HuH-7 (cell line): ENCODE measurements at places on chromosomes 4 and X.

- no peak for DNase-seq
These were observed 64.0 kb downstream of the AASDH start for GRCh38 chr4:56323327-56323726.

DNA sequence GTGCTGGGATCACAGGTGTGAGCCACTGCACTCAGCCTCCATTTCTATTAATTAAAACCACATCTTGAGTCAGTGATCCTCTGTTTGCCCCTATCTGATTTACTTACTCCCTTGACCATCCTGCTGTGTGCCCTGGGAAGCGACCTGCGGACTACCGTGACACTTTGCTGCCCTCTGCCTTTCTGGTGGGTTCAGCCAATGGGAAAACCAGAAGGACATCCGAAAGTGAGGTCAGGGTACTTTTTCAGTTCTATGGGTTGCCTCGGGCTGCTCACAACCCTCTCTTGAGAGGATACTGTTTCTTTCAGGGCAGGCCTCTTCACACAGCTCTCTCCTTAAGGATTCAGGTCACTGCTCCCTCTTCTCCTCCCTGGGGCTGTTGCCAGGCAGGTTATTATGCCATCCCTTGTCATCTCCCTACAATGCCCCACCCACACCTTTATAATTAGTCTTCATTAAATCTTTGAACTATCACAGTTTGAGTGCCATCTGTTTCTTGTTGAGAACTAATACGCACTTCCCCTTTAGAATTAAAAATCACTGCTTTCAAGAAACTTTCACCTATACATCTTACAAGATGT, 21.4 kb downstream of the PLAC8 start:
- DNase-seq, result no peak

DNA sequence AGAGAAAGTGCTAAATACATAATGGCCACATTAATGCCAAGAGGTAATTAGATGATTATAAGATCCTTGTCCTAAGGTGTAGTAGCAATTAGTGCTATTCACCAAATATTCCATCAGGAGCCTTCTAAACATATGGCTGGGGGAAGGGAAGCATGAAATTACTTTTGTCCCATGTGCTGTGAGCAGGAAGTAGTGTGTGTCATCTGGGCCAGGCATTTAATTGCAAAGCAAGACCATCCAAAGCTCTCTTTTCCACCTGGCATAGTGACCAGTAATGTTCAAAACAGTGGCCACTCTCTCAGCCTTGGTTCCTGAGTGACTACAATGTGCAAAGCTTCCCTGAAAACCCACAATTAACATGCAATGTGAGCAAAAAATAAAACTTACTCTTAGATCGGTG, 144.2 kb upstream of the FAM241A start:
- no peak for DNase-seq

GRCh38 chr4:173478201-173478912, 51.7 kb downstream of the HAND2 start:
- DNase-seq, result no peak

- no peak for DNase-seq
These were observed 584.4 kb downstream of the KLHL4 start for GRCh38 chrX:88101968-88102367.

DNA sequence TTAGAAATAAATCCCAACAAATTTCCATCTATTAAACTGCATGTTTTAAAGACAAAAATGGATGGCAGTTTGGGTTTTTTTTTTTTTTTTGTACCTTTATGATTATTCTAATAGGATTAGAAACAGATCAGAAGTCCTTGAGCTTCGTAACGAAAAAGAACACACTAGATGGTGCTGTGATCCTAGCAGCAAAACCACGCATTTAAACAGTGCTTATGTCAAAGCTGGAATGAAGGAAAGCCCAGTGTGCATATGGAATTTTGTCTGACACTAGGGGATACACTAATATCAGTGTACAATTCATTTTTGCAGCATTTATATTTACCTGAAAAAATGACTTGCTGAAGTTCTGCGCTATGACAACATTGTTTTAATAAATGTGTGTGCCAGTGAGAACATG, 229.1 kb downstream of the VEGFC start:
- DNase-seq, result no peak

DNA sequence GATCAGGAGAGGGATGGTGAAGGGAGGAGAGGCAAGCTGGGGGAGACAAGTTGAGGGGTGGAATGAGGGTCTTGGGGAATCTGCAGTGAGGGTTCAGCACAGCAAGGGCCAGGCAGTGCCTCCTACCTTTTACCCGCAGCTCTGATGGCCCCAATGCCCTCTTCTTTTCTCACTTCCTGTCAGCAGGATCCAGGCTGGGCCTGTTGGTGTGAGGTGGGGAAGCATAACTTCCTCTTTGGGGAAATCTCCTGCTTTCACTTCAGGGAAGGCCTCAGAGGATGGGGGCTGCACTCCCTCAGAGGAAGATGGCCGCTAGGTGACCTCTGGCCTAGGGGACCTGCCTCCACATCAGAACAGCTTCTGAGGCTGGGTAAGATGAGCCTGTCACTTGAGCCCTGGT, 36.5 kb downstream of the EFNB1 start:
- DNase-seq, result no peak

DNA sequence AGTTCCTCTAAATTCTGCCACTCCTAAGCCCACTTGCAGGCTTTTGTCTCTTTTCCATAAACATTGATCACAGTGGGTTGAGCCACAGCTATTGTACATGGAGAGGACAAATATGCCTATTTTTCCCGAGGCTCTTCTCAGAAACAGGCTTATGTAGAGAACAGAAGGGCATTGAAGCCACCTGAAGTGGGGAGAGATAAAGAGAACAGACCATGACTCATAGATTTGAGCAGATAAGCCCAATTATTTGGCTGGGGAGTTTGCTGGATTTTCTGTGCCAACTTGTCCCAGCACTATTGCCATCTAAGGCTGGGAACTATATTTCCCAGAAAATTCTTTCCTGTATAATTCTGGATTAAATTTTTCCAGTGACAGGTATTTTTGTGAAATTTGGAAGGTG, 446.1 kb upstream of the RPS6KA3 start:
- no peak for DNase-seq

DNA sequence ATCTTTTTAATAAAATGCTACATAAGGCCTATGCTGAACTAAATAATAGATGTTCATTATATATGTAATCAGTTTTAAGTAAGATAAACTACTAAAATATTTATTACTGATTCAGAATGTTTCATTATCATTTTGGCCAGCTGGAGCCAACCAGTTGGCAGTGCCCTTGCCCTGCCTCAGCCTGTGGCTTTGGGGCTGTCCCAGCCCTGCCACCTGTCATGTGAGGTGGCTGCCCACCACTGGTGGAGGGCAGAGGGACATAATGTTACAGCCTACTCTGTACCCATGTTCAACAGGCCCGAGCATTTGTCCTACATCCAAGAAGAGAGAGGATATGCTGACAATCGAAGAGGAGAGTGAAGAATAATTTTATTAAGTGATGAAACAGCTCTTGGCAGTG, 422.2 kb downstream of the SPIN4 start:
- no peak for DNase-seq

DNA sequence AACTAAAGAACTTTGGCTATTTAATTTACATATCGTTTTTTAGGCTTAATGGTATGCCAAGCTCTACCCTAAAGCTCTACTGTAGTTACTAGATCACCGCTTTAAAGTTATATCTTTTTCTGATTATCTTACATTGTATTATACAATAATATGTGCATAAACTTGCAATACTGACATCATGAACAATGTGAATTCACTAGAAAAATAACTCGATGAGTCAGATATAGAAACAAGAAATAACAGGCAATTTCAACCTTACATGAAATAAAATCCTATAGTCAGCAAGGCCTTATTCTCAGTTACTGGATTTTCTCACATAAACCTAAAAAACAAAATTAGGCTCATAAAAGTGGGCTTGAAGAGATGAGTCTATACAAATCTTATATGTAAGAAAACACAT, 32.5 kb downstream of the PDGFC start:
- DNase-seq, result no peak

GRCh38 chr4:138774940-138775339, 240.6 kb upstream of the NOCT start:
- DNase-seq, result no peak

GRCh38 chr4:109745830-109746229, 16.0 kb upstream of the PLA2G12A start:
- DNase-seq, result no peak

DNA sequence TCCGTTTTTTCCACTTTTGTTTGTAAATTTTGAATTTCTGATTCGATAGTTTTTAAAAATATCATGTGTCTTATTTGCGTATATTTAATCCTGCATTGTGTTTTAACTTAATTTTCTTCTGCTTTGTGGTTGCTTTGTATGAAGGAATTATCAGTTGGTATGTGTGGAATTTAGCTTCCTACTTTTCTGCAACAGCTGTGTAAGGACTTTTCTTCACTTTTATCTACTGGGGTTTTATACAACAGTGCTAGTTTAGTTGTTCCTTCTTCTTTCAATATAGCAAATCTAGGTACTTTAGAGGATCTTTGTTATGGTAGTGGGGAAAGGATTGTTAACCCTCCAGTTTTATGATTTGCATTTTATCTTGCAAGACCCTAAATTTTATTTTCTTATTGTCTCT, 410.3 kb downstream of the CCSER1 start:
- DNase-seq, result no peak

- DNase-seq, result no peak
These were observed 8.0 kb downstream of the CETN2 start for GRCh38 chrX:152822383-152823086.

DNA sequence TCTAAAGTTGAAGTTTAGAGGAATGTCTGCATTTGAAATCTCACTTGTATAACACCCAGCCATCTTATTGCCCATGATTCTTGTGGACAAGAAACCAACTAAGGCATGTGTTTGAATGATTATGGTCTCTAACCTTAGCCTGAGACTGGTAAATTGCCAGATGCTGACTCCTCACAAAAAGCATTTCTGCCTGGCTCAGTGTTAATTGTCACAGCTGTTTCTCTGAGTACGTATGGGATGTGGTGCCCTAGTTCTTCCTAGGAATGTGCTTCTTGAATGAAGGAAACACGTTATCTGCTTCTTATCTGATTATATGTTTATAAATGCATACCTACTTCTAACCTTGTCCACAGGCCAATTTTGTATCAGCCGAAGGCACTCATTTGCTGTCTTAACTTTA, 63.1 kb upstream of the NDP start:
- DNase-seq, result no peak

GRCh38 chr4:144579411-144580030, 66.4 kb upstream of the HHIP start:
- no peak for DNase-seq
